ENCODE measurements at places on chromosomes 13 and 19. TPM values are rescaled to one million over a fixed set of nuclear protein-coding genes. Genes with fewer than 3 reads are reported as not detected.

The KLK2 gene
- not detected for polyA plus RNA-seq

The SOX1 gene
- not detected for polyA plus RNA-seq

The GJB2 gene
- not detected for polyA plus RNA-seq

The ANGPTL8 gene
- not detected for polyA plus RNA-seq

GRCh38 chr19:1475751-1476437, 3.1 kb downstream of the C19orf25 start:
- H3K36me3 ChIP-seq, result peaks cover 9% of the 10 kb centered on the region
- H3K4me3 ChIP-seq, result no peak overlapping the region
- H3K27me3 ChIP-seq, result peaks cover 10% of the 10 kb centered on the region
- no peak for DNase-seq
- H3K27ac ChIP-seq, result no peak overlapping the region
- H3K4me1 ChIP-seq, result peaks cover 28% of the 10 kb centered on the region

DNA sequence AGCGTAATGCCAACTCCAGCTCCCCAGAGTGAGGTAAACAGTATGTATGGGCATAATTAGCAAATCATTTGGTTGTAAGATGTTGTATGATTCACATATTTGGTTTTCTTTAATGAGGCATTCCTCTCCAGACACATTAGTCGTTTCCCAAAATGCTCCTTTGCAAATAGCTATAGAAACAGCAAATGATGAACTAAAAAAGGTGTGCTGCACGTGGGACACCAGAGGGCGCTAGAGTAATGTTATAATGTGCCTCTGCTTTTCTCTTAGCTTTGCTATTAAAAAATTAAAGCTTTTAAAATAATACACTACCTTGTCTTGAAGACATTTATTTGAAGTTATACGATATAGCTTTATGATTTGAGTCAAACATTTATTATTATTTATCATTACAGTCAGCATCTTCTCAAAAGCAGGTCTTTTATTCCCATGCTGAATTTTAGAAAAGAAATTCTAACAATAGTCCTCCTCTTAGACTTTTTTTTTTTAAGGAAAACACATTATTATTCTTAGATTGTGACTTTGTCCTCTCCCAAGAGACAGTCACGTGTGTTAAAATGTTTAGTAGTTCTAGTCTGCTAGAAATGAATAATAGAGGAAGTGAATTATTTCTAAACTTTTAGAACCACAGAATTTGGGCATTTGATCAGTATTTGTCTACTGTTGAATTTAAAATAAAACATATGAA, 121.6 kb upstream of the FRY start:
- no peak overlapping the region for H3K27ac ChIP-seq
- peaks cover 2% of the 10 kb centered on the region for H3K27me3 ChIP-seq
- DNase-seq, result peak; percentile 64
- H3K4me3 ChIP-seq, result no peak overlapping the region
- H3K36me3 ChIP-seq, result no peaks in the 10 kb centered on the region

- H3K4me3 ChIP-seq, result no peak overlapping the region
- no peaks in the 10 kb centered on the region for H3K27me3 ChIP-seq
- H3K27ac ChIP-seq, result no peak overlapping the region
- H3K36me3 ChIP-seq, result no peaks in the 10 kb centered on the region
Measured at GRCh38 chr13:63421123-63421522, 2005.5 kb upstream of the PCDH20 start.

GRCh38 chr13:33340631-33341030, 55.1 kb upstream of the STARD13 start:
- no peak for DNase-seq
- no peaks in the 10 kb centered on the region for H3K4me1 ChIP-seq
- H3K27ac ChIP-seq, result no peak overlapping the region
- H3K27me3 ChIP-seq, result no peaks in the 10 kb centered on the region

GRCh38 chr19:16509141-16510061, 13.2 kb downstream of the C19orf44 start:
- H3K36me3 ChIP-seq, result no peaks in the 10 kb centered on the region
- no peaks in the 10 kb centered on the region for H3K4me1 ChIP-seq
- no peak for DNase-seq

- no peak overlapping the region for H3K27ac ChIP-seq
- H3K4me3 ChIP-seq, result no peak overlapping the region
- H3K27me3 ChIP-seq, result no peaks in the 10 kb centered on the region
- no peaks in the 10 kb centered on the region for H3K36me3 ChIP-seq
Measured at GRCh38 chr13:32883474-32883873, 132.7 kb upstream of the KL start.

GRCh38 chr19:49681830-49682229, 4.8 kb downstream of the PRMT1 start:
- H3K4me1 ChIP-seq, result peaks cover 17% of the 10 kb centered on the region
- no peak overlapping the region for H3K27ac ChIP-seq
- H3K4me3 ChIP-seq, result no peak overlapping the region
- H3K36me3 ChIP-seq, result no peaks in the 10 kb centered on the region
- no peak for DNase-seq

GRCh38 chr19:3474010-3474409, 6.3 kb downstream of the SMIM24 start:
- no peak overlapping the region for H3K27ac ChIP-seq
- H3K4me3 ChIP-seq, result no peak overlapping the region
- H3K36me3 ChIP-seq, result no peaks in the 10 kb centered on the region
- no peak for DNase-seq

All from immature natural killer cell (primary cell).